Activated CD4-positive, alpha-beta T cell treated with anti-CD3 and anti-CD28 coated beads, Interleukin-2, amount 10 ng/mL, durations not matched to agents 7 days and 5 days (primary cell): ENCODE measurements at places on chromosomes 12 and 14. TPM values are rescaled to one million over a fixed set of nuclear protein-coding genes. Genes with fewer than 3 reads are reported as not detected.

The CD163L1 gene
- not detected for total RNA-seq

The KRT86 gene
- total RNA-seq, result not detected

GRCh38 chr12:39275846-39276245 lies 167.1 kb downstream of the KIF21A start:
- no peak overlapping the region for H3K4me3 ChIP-seq
- H3K27ac ChIP-seq, result no peak overlapping the region
- no peak for DNase-seq
- peaks cover 3% of the 10 kb centered on the region for H3K4me1 ChIP-seq

- H3K4me1 ChIP-seq, result no peaks in the 10 kb centered on the region
Observed at GRCh38 chr12:30707613-30708342, 12.1 kb upstream of the IPO8 start.

DNA sequence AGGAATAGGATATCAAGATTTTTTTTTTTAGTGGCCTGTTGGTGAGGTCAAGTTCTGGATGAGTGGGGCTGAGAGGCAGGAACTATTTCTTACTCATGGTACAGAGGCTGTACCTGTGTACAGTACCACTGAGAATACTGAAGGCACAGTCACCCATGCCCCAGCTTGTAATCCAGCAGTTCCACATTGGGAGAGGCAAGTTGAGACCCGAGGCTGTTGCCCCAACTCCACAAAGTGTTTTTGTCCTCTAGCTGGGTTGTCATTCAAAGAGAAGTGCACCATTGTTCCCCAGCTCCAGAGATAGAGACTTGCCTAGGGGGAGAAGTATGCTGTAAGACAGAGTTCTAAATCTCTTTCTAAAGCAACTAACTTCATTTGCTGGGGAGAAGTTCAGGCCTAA lies 38.7 kb downstream of the ARID2 start:
- H3K27me3 ChIP-seq, result no peaks in the 10 kb centered on the region
- H3K4me1 ChIP-seq, result no peaks in the 10 kb centered on the region
- DNase-seq, result no peak
- H3K4me3 ChIP-seq, result no peak overlapping the region
- H3K27ac ChIP-seq, result no peak overlapping the region

DNA sequence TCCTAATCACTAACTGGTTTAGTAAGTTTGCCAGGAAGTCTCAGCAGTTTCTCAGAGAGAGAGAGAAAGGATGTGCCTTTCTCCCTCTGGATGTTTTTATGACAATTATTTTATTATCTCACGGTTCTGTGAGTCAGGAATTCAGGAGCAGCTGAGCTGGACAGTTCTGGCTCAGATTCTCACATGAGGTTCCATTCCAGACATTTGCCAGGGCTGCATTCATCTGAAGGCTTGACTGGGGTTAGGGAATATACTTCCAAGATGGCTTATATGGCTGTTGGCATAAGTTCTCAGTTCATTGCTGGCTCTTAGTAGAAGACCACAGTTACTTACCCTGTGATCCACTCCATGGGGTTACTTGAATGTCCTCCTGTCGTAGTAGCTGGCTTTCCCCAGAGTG lies 101.2 kb upstream of the ATF7IP start:
- no peak for DNase-seq
- H3K27me3 ChIP-seq, result no peaks in the 10 kb centered on the region
- H3K27ac ChIP-seq, result no peak overlapping the region
- peaks cover 6% of the 10 kb centered on the region for H3K36me3 ChIP-seq
